NCI-H187 (cell line): ENCODE measurements at places on chromosomes 1 and 21.

DNA sequence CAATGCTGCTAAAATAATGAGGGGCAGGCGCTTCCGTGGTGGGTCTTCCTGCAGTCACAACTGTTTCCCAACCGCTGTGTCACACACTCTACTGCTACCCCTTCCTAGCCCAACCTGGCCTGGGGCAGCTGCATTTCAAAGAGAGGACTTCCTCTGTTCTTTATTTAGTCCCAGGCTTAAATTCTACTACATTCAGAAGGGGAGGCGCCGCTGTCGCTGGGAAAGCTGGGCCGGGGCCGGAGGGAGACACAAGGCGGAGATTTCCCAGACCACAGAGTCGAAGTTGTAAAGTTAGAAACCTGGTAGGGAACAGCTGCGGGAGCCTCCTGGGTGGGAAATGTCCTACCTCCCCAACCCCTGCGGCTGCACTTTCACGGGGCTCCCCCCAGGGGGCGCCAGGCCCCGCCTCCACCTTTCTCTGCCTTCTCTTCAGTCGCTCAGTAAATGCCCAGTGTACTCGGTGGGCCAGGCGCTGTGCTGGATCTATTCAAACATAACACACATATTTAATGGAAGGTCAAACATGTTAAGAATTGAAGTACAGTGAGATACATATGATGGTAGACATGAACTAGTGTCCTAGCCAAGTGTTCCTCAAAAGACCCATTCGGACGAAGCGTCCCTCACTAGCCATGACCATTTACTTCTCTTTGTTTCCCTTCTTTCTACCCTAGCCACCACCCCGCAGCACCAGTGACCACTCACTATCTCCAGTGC lies 23.1 kb downstream of the DYRK3 start:
- DNase-seq = no peak

DNA sequence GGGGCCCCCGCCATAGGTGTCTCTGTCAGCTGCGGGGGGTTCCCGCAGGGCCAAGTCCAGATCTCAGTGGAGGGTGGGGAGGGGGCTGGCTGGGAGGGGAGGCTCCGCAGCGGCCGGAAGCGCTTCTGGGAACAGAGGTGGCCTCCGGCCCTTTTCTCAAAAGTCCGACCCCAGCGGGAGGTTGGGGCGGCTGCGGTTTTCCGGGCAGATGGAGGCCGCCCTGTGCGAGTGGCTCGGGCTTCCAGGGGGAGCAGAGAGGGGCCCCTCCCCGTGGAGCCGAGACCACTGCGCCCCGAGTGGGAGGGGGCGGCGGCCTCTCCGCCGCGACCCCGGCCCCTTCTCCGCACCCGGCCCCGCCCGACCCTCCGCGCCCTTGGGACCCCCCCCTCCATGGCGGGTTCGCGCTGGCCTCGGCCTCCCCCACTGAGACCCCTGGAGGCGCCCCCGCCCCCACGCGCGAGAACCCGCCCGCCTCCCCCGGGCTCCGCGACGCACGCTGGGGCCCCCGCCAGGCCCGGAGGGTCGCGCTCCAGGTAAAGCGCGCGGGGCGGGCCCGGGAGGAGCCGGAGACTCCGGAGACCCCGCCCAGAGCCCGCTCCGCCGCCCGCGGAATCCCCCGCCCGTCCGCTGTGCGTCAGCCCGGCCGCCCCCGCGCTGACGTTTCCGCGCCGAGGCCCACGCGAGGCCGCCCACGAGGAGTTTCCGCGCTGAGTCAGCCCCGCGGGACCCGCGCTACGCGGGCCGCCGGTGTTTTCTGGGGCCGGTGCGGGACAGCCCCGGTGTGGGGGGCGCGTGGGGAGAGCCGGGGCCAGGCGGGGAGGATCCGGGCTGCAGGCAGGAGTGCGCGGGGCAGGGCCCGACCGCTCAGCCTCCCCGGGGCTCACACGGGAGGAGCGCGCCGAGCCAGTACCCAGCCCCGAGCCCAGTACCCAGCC lies 5.2 kb downstream of the TNFRSF18 start:
- no peak for DNase-seq

DNA sequence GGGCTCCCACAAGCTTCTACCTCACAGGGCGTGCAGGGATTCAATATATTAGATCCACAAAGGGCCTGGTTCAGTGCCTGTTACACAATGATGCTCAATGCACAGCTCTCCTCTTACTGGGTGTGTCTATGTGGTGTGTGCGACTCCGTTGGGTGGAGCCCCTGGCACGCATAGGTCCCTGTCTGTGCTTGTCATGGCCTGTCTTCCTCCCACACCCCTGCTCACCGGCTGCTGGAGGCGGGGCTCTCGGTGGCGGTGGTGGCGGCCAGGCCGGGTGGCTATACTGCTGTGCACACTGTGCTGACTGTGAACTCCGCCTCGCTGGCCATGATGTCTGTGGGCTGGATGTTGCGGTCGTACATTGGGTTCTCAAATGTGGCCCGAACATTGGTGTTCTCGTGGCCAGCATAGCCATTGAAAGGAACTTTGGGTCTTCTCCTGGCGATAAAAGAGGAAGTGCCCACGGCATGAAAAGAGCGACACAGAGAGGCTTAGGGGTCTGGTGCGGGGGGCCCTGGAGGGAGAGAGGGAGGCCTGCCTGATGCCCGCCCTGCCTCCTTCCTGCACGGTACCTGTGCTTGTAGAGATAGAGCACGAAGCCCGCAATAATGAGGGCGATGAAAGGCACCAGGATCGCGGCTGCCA lies 46.9 kb downstream of the ZSCAN20 start:
- DNase-seq = no peak

GRCh38 chr1:64479874-64480273 lies 9.9 kb downstream of the CACHD1 start:
- no peak for DNase-seq

- no peak for DNase-seq
These were observed 565 bp downstream of the WLS start for GRCh38 chr1:68231627-68232288.

DNA sequence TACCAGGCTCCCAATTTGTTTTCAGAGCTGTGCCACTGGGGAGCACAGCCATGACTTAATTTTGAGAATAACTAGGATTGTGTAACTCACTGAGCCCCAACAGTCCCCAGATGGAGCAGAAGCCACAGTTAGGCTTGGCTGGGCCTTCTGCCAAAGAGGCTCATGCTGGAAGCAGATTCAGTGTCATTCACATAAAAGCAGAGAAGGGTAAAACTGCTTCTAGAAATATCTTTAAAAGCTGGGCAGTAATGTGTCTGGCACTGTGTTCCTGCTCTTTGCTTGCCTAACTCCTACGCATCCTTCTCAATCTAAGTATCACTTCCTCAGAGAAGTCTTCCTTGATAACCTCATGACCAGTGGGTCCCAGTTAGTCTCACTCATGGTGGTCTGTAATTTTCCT lies 20.3 kb downstream of the STK40 start:
- no peak for DNase-seq

- no peak for DNase-seq
These were observed 110.8 kb downstream of the PLXNA2 start for GRCh38 chr1:208133355-208133754.

DNA sequence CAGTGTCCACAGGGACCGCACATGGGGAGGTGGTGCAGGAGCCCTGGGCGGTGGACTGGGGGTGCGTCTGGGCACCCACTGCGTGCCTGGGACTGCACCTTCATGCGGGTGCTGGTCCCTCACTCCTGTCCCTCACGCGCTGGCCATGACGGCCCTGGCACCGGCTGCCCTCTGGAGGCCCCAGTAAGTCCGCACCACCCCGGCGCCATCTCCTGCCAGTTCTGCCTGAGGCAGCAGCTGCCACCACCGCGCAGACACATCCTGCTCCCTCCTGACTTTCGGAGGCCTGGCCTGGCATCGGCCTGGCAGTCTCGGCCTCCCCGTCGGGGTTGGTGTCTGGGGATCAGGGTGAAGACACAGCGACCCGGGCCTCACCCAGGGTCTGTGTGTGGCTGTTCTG lies 64.8 kb downstream of the MORN1 start:
- no peak for DNase-seq

DNA sequence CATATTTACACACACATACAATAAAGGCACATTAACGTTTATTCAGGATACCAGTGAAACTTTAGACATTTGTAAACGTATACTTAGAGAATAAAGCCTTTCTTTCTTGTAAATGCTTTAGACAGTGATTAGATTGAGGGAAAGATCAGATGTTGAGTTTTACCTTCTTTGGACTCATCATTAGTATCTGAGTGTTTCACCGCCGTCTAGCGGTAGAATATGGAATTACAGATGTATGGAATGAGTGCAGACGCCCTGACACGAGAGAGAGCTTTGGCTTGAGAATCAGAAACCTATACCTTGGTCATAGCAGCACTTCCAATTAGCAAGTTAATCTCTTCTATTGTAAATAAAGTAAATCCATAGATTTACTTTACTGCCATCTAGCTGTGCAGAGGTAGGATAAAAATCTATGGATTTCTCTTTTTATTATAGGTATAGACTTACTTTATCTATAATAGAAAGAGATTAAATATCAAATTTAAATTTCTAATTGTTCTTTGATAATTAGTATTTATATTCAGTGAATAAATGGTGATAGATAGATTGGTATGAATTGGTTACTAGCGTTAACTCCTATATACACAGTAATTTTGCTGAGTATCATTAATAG lies 12.6 kb downstream of the FLG2 start:
- DNase-seq = no peak

DNA sequence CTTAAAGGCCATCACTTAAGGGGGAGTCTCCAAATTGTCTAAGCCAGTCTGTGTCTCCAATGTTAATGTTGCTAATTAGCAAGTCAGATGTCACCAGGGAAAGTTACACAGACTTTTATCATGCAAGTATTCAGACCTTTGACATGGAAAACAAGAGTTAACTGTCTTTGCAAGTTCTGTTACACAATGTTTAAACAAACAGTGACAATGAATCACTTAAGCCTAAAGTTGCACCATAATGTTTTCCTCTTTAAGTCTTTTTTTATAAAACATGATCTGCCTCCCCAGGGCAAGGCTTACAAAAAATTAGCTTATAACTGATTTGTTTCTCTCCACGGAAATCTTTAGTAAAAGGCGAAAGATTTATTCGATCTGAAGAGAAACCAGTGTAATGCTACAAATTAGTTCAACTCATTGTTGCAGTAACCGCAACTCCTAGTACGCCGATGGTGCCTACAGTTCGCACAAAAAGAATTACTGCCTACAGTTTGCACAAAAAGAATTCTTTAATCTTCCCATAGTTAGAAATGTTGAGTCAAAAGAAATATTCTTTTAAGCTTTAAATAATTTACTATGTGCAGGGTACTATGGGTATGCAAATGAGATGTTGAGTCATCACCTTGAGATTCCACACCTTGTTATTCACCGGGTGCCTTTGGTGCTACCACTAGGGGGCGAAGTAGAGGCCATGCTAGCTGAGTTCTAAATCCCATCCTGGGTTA lies 45.3 kb downstream of the HHAT start:
- no peak for DNase-seq

- DNase-seq = no peak
These were observed 7.6 kb downstream of the PERM1 start for GRCh38 chr1:974293-974640.

GRCh38 chr1:77175230-77175844 lies 43.9 kb downstream of the PIGK start:
- DNase-seq = no peak

DNA sequence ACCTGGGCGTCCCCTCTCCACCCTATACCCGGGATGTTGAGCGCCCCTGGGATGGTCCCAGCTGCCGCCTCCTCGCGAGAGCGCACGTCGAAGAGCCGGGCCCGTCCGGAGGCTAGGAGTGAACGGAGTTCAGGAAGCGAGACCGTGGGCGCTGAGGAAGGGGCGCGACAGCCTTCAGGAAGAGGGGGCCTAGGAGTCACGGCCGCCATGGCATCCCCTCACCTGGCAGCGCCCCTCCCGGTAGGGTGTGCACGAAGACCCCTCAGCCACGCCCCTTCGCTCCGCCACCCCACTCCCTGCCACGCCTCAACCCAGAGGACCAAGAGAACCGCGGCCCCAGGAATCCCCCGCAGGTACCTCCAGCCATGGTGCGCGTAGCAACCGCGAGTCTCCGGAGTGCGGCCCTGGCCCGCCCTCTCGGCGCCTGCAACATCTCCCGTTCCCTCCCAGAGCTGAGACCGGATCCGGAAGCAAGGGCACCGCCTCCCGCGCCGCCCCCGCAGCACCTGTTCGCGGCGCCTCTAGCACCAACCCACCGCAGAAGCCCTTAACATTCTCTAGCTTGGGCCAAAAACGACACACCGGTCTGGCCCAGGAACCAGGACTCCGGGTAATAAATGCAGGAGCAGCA lies at the start of gene TSTD1:
Gene TSTD1 (minus strand): TSS at position 442 of the 631 bp plus-strand sequence. CDS start 75 bp downstream, at position 367.
- DNase-seq = peak; percentile 90

DNA sequence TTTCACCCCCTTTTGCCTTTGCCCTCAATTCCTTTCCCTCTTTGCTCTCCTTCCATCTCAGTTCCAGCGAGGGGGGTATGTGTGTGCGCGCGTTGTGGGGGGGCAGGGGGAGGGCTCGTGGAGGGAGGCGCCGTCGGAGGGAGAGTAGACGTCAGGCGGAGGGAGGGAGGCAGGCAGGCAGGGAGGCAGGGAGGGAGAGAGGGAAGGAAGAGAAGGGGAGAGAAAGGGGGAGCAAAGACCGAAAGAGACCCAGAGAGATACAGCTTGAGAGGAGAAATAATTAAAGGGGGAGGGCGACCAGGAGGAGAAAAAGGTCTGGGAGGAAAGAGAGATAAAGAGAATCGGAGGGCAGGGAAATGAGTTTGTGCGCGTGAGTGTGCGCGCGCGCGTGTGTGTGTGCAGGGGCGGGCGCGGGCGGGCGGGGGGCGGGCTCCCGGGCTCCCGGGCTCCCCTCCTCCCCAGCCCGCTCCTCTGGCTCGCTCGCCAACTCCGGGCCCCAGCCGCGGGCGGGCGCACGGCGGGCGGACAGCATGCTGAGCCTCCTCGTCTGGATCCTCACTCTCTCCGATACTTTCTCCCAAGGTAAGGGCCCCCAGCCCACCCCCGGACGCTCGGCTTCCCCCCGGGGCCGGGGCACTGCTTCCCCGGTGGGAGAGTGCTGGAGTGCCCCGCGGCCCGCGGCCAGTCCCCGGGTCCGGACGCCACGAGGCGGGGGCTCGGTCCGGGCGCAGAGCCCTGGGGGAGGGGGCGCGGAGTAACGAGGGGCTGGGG lies at the start of gene KIRREL1:
Gene KIRREL1 (plus strand): TSS at position 499 of the 771 bp plus-strand sequence. CDS start 32 bp downstream, at position 531.
- peak; percentile 17 for DNase-seq

GRCh38 chr1:88180449-88181108 lies 503.5 kb upstream of the PKN2 start:
- peak; percentile 37 for DNase-seq

- no peak for DNase-seq
These were observed 15.5 kb downstream of the FYB2 start for GRCh38 chr1:56803561-56804156.
